GM12878 (cell line): ENCODE measurements at places on chromosomes 2 and 18. TPM values are rescaled to one million over a fixed set of nuclear protein-coding genes. Genes with fewer than 3 reads are reported as not detected.

DNA sequence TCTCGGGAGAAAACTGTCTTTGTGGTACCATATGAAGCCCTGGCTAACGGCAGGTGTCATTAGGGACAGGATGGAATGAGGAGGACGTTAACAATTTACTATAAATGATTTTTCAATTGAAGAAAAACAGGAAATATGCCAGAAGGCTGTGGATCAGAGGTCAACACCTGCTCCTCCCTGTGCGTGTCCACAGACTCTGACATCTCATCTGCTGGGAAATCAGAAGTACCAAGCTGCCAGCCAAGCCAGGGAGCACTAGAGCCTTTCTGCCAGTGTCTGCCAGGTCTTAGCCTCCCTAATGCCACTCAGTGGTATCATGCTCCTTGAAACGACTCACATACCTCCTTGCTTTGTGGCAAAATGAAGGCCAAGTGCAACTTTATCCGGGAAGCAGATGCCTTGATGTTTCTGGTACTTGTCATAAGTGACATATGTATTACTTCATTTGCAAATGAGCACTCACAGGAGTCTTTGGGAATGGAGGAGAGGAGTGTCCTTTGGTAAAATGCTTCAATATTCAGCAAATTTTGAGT, 541.1 kb downstream of the SATB2 start:
- DNase-seq: no peak

- DNase-seq: no peak
Observed at GRCh38 chr2:150209746-150210145, 277.7 kb downstream of the RND3 start.

GRCh38 chr2:26527726-26528585, 50.0 kb upstream of the OTOF start:
- DNase-seq: no peak

GRCh38 chr2:127577973-127578372, 42.5 kb downstream of the MYO7B start:
- DNase-seq: no peak

- DNase-seq: no peak
Observed at GRCh38 chr2:236672606-236673005, 103.0 kb downstream of the ACKR3 start.

- DNase-seq: no peak
Observed at GRCh38 chr2:119914266-119914665, 98.6 kb upstream of the EPB41L5 start.

ITGA4 gene
- 75.0 and 87.9 TPM in 2 replicates for total RNA-seq

- no peak for DNase-seq
Observed at GRCh38 chr2:42249284-42249683, 80.1 kb downstream of the EML4 start.

SDC1 gene
- total RNA-seq: 31.0 and 33.1 TPM in 2 replicates

RGPD8 gene
- total RNA-seq: 6.5 and 7.3 TPM in 2 replicates

SAG gene
- total RNA-seq: 0.69 TPM in 1 of 2 replicates, not detected in the other

- DNase-seq: no peak
Observed at GRCh38 chr2:173079973-173080860, 4.6 kb downstream of the MAP3K20 start.

MYO1B gene
- total RNA-seq: 2.2 and 3.6 TPM in 2 replicates

DNA sequence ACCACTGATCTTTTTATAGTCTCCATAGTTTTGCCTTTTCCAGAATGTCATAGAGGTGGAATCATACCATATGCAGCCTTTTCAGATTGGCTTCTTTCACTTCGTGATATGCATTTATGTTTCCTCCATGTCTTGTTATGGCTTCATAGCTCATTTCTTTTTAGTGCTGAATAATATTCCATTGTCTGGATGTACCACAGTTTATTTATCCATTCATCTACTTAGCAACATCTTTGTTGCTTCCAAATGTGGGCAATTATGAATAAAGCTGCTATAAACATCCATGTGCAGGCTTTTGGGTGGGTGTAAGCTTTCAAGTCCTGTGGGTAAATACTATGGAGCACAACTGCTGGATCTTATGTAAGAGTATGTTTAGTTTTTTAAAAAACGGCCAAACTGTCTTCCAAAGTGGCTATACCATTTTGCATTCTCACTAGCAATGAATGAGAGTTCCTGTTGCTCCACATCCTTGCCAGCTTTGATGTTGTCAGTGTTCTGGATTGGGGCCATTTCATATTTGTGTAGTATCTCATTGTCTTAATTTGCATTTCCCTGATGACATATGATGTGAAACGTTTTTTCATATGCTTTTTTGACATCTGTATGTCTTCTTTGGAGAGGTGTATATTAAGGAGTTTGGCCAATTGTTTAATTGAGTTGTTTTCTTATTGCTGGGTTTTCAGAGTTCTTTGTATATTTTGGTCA, 20.6 kb downstream of the STPG4 start:
- no peak for DNase-seq

DNA sequence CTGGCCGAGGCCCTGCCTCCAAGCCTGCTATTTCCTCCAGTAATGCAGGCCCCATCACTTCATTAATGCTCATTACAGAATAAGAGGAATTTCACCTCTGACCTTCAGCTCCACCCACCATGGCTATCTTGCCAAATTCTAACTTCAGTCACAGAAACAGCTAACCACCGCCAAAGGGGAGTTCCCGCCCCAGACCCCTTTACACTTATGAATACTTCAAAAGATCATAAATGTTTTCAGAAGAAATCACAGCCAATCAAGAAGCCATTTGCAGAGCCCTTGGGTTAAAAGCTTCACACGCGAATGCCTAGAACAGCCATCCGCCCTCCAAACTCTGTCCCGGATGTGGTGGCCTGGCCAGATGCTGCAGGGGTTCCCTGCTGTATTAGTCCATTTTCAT, 73.8 kb upstream of the TWIST2 start:
- no peak for DNase-seq

DNA sequence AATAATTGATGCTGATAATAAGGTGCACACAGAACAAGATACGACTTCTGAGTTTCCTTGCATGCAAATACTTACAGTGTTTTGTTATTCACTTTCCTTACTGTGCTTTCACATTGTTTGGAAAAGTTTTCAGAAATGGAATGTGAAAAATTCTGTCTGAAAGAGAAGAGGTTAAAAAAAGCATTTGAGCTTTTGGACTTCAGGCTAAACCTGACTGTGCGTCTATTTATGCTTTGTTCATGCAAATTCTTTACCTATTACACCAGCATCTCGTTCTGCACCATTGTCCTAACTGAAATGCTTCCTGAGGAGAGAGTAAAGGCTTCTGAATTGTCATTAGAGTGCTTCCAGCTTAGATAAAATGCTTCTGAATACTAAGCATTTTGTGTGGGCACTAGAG, 61.4 kb downstream of the LHCGR start:
- DNase-seq: no peak

CD8B2 gene
- total RNA-seq: not detected in 2 replicates

DNA sequence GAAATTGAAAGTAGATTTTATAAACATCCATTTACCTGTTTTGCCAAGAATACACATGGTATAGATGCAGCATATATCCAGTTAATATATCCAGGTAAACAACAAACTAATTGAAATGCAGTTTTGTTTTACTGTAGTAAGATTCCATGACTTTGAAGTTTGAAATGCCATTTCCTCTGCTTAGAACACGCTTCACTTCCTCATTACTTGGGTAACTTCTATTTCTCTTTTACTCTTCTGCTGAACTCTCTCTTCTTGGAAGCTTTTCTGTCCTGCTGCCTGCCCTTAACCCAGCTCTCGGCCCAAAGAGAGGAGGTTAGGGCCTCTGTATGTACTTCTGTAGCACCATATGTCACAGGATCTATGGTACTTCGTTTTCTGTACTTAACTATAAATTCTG, 14.1 kb upstream of the IL1RL2 start:
- DNase-seq: no peak

- no peak for DNase-seq
Observed at GRCh38 chr2:181218401-181218821, 238.0 kb downstream of the UBE2E3 start.

GRCh38 chr2:125471963-125472362, 1184.0 kb upstream of the GYPC start:
- DNase-seq: no peak

GRCh38 chr2:230877759-230878598, 13.2 kb downstream of the ITM2C start:
- DNase-seq: no peak

TLX2 gene
- 5.3 and 5.5 TPM in 2 replicates for total RNA-seq

DNA sequence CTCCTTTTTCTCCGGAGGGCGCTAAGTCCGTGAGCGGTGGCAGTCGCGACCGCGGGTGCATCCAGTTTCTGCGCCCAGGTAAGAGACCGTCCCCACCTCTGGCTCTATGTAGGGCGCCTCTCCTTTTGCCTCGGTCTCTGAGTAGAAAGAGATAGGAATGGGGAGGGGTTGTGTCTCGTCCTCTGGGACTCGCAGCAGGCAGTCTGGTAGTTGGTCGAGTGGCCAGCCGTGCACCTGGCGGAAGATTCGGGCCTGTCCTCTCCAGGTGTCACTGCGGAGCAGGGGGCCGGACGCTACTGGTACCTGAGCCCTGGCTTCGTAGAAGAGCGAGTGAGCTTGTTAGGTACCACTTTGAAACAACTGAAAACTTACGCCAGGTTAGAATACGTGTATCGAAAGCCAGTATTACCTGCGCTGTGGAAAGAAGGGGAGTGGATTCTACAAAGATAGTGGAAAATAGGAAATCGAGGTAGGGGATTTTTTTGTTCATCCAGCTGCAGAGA, 403 bp downstream of the MAP2 start:
- DNase-seq: no peak

DNA sequence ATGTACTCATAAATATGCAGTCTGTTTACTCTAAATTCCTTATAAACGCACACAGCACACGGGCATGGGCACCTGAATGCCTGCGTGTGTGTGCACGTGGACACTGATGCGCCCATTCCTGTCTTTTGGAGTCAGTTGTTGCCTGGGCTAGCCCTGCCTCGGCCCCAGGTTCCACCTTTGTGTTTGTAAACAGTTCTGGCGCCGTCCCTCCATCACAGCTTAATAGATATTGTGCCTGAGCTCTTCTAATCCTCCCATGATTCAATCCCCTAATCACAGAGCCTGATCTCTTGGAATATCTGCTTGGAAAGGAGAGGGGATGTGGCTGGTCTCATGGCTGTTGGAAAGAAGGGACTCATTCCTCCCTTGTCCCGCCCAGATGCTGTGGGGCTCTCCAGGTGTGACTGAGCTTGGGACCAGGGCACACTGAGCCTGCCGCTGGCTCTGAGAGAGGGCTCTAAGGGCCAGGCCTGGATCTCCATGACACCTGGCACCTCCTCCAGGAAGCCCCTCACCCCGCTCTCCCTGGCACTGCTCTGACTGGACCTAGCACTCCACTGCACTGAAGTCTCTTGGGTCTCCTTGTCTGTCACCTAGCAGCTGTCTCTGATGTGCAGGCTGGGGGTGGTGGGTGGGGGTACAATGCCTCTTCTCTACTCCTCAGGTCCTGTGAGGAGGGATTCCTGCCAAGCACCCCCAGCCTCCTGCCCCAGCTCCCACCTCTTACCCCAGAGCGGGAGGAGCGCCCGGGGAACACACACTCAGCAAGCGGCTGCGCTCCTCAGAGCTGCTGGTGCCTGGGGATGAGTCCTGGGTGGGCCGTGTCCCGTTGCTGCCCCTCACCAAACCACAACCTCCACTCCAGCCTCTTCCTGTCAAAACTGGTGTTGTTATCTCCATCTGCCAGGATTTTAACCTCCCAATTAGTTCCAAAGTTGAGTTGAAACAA, 181.3 kb downstream of the INHBB start:
- DNase-seq: no peak

DNA sequence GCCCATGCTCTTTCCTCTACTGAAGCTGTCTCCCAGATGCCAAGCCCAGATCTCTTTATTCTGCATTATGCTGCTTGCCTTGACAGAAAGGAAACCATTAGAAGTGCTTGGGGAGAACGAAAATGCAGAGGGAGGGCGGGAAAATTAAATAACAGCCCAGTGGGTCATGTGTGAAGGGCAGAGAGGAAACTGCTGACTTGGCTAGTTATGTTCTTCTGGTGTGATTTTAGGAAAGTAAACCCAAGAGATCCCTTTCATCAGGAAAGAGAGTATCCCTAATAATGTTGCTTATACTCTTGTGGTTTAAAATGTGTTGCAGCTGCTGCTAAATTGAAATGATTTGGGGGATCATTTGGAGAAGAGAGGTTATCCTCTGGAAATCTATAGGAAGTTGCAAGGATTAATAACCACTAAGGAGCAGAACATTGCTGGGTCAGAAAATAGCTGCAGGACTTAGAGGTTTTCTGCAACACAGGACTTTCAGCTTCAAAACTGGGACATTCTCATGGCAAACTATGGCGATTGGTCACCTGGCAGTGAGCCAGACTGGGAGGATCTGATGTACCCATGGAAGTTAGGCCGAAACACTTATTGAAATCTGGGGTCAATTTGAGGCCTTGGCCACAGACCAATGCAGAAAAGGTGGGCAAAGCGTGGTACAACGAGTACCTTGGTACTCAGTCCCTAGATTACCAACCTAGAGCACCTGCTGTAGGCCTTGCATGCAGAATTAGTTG, 172.2 kb downstream of the TMEM247 start:
- DNase-seq: no peak

DNA sequence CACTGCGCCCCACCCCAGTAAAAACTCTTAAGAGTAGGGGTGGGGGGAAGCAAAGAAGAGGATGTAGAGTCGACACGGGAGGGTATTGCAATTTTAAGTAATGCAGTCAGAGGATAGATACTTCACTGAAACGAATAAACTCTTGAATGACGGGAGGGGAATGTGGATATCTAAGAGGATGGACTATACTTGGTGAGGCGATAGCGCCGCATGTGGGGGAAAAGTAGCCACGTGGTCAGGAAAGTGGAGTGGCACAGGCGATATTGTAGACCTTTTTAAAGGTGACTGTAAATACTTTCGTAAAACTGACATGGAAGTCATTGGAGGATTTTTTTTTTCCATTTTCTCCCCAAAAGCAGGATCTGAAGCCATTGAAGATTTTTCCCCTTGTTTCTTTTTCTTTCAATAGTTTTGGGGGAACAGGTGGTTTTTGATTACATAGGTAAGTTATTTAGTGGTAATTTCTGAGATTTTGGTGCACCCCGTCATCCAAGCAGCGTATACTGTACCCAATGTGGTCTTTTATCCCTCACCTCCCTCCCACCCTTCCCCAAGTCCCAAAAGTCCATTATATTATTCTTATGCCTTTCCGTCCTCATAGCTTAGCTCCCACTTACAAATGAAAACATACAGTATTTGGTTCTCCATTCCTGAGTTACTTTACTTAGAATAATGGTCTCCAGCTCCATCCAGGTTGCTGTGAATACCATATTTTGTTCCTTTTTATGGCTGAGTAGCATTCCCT, 13.8 kb downstream of the CLK1 start:
- DNase-seq: no peak

SERPINB10 gene
- 17.5 and 21.6 TPM in 2 replicates for total RNA-seq

POTEE gene
- total RNA-seq: 0.29 and 0.33 TPM in 2 replicates

GRCh38 chr2:119173556-119174060, 15.1 kb upstream of the C1QL2 start:
- no peak for DNase-seq
